Hematopoietic multipotent progenitor cell treated with erythropoietin and hydrocortisone succinate and interleukin-3 and kit ligand, for 15 days (in vitro differentiated cells): ENCODE measurements at places on chromosomes 7 and 10.

DNA sequence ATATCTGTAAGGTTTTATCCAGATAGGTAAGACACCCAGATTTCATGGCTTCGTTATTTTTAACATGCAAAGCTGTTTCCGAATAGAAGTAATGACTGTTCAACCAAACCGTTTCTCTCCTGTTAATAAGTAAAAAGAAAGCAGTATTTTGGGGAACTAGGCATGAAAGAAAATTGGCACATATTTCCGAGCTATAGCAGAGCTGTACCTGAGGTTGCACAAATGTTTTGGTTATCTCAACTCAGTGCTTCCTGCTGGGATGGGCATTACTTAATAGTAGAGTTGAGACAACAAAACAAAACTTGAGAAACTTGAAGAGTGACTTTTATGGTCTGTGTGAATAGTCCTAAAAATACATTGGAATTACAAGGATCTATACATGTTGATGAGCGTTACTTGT is 564.3 kb upstream of the SORCS1 start:
- no peak for DNase-seq

DNA sequence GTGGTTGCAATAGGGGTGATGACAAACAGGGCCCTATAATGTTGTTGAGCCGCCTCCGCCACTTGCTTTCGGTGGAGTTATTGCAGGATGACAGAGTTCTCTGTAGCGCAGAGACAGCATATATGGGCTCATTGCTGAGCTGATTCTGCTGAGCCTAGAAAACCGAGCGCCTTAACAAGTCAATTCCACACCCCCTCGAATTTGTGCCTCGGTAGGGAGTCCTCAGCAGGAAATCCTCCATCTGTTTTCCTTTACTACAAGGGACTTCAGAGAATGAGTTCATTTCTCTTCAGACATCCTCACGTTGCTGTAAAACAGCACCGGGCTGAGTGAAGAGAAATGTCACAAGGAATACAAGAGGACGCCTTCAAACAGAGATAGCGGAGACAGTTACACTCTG is 90.7 kb upstream of the KIAA1217 start:
- DNase-seq = no peak

DNA sequence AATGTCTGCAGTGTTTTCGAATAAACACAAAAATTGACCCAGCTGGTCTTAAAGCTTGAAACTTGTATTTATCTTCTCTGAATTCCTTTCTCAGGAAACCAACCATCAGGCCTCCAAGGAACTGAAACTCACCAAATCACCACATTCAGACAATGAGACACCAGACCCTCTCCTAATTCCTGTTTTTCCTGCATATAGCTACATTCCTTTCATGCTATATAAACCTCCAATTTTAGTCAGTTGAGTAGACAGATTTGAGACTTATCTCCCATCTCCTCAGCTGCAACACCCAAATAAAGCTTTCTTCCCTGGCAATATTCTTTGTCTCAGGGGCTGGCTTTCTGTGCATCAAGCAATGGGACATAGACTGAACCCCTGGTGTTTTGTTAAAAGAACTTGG is 317.0 kb downstream of the CACNA2D1 start:
- DNase-seq = no peak

- DNase-seq = no peak
Measured at GRCh38 chr7:12570534-12571461, at the start of gene SCIN. Gene SCIN (plus strand): TSS chr7:12570720. CDS start chr7:12570787, 67 bp downstream.

GRCh38 chr7:92650391-92650790 is 60.2 kb upstream of the FAM133B start:
- DNase-seq = no peak

- no peak for DNase-seq
Measured at GRCh38 chr7:120052884-120053382, 220.0 kb upstream of the KCND2 start.

DNA sequence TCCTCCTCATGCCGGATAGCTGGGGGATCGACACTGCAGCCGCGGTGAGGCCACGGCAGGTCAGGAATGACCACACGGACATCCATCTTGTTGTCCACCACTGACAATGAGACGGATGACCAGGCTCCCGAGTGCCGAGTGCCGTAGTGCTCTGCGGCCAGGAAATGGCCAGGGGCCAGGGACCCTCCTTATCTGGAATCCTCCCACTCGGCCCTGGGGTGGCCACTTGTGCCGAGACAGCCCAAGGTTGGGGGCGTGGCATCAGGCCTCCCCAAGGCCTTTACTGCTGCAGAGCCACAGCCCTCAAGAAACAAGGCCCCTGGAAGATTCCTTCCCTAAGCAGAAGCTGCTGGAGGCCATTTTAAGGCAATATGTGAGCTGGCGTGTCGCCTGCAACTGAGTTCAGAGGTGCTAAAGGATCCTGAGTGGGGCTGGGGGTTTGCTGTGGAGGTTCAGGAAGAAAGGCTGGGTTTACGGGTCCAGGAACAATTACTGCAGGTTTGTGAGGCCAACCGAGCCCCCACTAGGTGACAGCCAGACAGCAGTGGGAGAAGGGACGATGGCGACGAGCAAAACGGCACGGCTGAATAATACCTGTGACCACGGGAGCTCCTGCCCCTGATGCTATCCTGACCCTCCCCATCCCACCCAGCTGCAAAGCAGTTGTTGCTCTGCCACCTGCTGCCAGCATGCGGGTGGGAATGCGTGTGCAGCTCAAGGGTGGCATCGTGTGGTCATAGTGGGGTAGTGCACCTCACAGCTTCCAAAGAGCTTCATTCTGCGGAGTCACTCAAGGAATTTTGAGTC is 31.6 kb upstream of the LEP start:
- DNase-seq = peak; percentile 71
